DMS53 (cell line): ENCODE measurements at places on chromosomes 12 and 14.

- DNase-seq = no peak
Measured at GRCh38 chr12:105916760-105917039, 222.1 kb downstream of the NUAK1 start.

DNA sequence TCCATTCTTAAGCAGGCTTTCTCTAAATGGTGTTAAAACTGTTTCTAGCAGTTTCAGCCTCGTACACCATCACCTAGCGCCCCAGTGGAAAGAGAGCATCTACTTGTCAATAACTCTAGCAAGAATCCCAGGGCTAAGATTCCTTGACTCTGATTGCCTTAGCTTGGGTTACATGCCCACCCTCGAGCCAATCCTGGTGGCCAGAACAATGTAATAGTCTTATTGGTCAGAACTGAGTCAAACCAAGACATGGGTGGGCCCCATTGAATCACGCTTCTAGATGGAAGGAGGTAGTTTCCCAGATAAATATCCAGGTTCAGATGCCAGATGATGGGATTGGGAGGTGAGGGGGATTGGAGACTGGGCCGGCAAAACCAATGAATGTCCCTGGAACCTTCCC is 55.9 kb upstream of the MED13L start:
- no peak for DNase-seq

GRCh38 chr14:43356382-43356781 is 1150.7 kb downstream of the FSCB start:
- no peak for DNase-seq

DNA sequence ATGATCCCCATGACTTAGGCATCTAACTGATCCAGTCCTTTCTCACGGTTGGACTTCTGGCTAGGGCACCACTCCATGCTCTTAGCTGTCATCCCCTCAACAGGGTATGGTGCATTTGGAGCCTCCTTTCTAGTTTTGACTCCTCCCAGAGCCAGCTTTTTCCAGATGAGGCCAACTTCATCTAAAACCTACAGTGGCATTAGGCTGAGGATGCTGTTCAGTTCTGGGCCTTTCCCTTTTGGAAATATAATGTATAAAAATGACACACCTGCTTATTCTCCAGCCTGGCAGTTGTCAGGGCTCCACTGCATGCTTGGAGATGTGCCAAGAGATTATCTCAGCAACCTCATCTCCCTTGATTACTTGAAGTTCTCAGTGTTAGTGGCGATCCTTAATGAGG is 239.7 kb downstream of the EMP1 start:
- no peak for DNase-seq

DNA sequence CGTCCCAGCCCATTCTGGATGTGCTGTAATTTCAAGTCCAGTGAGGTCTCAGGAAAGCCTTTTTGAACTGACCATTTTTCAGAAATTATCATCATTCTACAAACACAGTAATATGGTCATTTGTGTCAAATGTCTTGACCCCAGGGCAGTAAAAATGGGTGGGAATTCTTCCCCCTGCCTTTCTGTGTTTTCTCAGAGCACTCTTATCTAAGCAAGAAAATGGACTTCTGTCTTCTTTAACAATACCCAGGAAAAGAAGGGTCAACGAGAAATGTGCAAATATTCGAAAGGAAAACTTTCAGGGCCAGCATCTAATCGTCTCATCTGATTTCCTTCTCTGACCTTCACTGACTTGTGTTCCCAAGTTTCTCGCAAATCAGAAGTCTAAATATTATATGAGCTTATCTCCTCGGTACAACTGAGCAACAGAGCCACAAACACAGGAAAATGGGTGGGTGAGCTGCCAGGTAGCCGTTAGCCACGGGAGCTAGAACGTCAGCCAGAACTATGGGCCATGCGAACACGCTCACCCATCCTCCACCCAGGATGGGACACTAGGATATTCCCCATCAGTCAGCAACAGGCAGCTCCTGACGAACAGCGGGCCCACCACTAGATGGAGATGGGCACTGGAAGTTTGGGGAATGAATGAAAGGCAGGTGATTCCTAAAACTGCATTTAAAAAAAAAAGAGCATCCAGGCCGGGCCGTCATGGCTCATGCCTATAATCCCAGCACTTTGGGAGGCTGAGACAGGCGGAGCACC is 57.1 kb downstream of the VWF start:
- DNase-seq = peak; percentile 43

- DNase-seq = no peak
Measured at GRCh38 chr12:123441523-123442164, 5.2 kb upstream of the RILPL2 start.

- DNase-seq = no peak
Measured at GRCh38 chr12:32502693-32503502, 103.5 kb downstream of the FGD4 start.

GRCh38 chr12:104219361-104219892 is 3.8 kb downstream of the TXNRD1 start:
- DNase-seq = peak; percentile 95

- DNase-seq = peak; percentile 93
Measured at GRCh38 chr12:14950982-14951746, 10.2 kb downstream of the ARHGDIB start.

DNA sequence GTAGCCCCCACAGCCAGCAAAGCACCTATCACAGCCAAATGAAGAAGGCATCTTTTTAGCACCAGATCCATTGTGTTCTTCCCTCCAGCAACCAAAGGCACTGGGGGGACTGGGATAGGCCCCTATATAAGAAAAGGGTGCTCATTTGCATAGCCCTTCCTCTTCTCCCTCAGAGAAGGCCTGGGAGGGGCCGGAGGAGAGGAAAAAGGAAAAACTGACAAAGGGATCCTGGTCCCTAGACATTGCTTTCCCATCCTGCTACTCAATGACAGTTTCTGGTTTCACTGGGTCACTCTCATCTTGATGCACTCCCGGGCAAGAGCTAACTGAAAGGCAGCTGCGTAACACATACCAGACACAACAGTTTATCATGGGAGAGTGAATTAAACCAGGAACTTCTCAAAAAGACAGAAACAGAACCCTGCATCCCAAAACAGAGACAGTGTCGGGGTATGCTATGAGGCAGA is at the start of gene PMEL:
TSS of gene PMEL (minus strand) at position 102 of the 467 bp plus-strand sequence. CDS start at position 71, 31 bp downstream.
- peak; percentile 64 for DNase-seq

DNA sequence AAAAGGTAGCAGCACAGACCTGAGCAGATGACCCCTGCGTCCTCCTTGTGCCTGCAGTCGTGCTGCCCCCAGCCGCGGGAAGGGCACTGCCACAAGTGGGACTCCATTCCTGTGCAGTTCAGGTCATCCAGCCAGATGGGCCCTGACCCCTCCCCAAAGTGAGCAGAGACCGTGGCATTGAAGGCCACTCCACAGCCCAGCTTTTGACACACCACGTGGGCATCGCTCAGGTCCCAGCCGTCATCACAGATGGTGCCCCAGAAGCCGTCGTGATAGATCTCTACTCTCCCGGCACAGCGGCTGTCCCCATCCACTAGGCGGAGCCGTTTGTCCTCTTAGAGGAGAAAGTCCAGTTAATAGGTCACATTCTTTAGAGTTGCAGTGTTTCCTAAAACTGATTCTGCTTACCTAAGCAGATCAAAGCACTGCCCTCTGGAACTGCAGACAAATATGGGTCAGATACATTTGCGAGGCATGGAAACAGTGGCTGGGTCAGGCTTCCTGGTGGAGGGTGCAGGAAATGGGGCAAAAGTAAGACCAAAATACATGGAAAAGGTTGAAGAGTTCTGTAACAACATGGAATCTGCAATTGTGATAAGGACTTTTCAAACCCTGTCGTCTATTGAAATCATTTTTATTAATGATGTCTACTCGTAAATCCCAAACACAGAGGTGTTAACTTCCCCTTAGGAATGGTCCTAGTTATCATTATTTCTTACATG is 69.4 kb downstream of the CD163L1 start:
- DNase-seq = peak; percentile 89

- peak; percentile 5 for DNase-seq
Measured at GRCh38 chr14:66000766-66001165, 485.4 kb upstream of the CCDC196 start.

GRCh38 chr14:65832431-65833266 is 420.1 kb downstream of the FUT8 start:
- peak; percentile 6 for DNase-seq

DNA sequence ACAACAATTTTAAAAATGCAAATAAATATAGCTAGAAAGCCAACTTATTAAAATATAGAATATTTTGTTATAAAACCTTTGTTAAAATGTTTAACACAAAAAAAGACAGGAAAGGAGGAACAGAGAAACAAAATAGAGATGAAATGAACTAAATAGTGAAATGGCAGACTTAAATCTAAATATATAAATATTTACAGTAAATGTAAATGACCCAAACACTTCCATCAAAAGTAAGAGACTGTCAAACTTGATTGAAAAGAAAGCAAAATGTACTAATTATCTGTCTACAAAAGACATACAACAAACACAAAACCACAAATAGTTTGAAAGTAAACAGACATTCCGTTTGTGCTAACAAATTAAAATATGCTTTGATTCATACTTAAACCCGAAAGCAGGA is 41.7 kb downstream of the PLBD1 start:
- no peak for DNase-seq

DNA sequence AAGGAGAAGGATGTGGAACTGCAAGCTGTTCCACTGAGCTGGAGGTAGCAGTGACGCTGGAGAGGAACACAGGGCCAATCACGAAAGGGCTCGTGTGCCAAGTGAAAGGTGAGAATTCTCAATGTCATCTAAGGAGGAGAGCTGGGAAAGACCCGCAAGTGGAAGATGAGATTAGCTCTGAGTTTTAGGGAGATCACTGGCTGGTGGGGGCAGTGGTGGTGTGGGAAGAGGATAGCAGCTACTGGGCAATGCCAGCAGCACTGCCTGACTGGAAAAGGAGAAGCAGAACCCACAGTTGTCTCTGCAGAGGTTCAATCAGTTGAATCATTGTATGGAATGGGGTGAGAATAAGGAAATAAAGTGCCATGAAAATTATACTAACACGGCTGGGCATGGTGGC is 27.8 kb downstream of the SLC25A47 start:
- DNase-seq = no peak

GRCh38 chr14:64733899-64734298 is 29.7 kb downstream of the PLEKHG3 start:
- no peak for DNase-seq

DNA sequence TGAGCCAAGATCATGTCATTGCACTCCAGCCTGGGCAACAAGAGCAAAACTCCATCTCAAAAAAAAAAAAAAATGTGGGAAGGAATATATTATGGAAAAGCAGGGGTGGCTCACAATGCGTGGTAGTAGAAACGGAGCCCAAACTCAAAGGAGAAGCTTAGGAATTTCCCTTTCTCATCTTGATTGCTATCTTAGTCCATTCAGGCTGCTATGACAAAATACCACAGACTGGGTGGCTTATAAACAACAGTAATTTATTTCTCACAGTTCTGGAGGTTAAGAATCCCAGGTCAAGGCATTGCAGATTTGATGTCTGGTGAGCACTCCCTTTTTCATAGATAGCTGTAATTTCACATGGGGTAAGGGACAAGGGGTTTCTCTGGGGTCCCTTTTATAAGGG is 153.8 kb upstream of the KRR1 start:
- DNase-seq = no peak

- peak; percentile 28 for DNase-seq
Measured at GRCh38 chr14:75559451-75560222, 18.8 kb upstream of the FLVCR2 start.

DNA sequence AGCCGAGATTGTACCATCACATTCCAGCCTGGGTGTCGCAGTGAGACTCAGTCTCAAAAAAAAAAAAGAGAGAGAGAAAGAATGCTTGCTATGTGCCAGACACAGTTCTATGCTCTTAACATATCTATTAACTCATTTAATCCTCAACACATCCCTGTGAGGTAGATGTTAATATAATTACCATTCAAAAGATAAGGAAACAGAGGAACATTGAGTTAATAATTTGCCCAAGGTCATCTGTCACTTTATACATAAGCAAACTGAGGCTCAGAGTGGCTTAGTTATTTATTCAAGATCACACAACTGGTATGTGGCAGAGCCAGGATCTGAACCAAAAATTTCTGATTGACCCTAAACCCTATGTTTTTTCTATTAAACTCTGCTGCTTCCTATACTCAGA is 116.1 kb upstream of the BCAT1 start:
- DNase-seq = peak; percentile 71

- no peak for DNase-seq
Measured at GRCh38 chr12:46222636-46223035, 46.2 kb downstream of the SLC38A1 start.

DNA sequence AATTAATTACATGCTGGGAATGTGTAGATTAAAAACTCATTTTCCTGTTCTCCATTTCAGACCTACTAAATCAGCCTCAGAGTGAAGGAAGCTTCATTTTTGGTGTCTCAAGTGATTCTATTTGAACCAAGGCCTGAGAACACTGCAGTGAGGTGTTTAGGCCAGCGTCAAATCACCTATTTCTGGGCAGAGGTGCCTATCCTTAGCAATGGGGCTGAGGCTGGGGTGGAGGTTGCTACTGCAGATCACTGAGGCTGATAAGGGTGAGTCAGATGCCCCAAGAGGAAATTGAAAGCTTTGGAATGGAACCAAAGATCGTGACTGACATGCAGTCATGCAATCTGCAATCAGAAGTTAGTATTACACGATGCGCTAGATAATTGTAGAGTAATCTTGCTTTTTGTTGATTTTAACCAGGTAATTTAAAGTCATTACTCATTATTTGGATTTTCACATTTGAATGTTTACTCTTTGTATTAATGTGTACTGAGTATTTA is 4.4 kb downstream of the TXNRD1 start:
- DNase-seq = peak; percentile 98

DNA sequence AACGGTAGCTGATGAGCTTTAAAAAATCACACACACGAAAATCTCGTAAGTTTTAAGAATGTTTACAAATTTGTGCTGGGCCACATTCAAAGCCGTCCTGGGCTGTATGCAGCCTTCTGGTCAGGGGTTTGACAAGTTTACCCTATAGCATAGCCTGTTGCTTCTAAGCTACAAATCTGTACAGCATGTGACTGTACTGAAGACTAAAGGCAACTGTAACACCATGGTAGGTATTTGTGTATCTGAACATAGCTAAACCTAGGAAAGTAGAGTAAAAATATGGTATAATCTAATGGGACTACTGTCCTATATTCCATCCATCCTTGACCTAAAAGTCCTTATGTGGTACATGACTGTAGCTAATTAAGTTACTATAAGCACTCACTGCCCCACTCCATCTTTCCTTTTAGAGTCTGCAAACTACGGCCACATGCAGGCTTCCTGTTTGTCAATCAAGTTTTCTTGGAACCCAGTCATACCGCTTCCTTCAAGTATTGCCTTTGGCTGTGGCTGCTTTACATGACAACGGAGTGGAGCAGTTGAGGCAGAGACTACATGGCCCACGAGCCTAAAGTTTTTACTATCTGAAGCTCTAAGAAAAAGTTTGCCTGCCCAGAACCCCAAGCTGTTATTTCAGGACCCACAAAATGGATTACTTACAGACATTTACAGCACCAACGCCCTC is 18.5 kb downstream of the KRT7 start:
- no peak for DNase-seq

- no peak for DNase-seq
Measured at GRCh38 chr12:16474801-16475200, 127.4 kb downstream of the MGST1 start.

DNA sequence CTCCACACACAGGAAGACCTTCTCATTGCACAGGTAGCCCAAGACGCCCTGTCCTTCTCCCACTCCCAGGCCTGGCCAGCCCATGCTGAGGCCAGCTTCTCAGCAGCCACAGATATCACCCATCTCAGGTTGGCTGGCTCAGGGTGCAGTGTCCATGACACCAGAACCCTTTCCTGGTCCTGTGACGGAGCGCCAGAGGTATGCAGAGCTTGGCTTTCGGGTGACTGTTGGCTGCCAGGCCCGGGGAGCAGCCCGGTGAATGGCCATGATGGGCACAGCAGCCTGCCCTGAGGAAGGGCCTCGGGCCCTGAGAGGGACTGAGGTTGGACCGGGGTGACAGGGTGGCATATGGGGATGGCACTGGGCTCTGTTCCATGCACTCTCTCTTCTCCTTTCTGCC is 173.4 kb downstream of the TSPAN9 start:
- DNase-seq = no peak

GRCh38 chr12:100823963-100824362 is 29.4 kb downstream of the ANO4 start:
- DNase-seq = no peak
